ENCODE measurements at places on chromosomes 7 and 10.

GRCh38 chr7:1603346-1604225, 33.8 kb upstream of the PSMG3 start:
- no peak for DNase-seq

DNA sequence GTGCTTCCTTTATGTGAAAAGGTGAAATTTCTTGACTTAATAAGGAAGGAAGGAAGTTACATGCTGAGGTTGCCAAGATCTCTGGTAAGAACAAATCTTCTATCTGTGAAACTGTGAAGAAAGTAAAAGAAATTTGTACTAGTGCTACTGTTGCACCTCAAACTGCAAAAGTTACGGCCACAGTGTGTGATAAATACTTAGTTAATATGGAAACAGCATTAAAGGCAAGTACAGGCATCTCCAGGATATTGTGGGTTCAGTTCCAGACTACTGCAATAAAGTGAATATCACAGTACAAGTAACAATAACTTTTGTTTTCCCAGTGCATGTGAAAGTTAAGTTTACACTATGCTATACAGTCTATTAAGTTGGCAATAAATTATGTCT, 22.8 kb upstream of the ZNF282 start:
- no peak for DNase-seq

DNA sequence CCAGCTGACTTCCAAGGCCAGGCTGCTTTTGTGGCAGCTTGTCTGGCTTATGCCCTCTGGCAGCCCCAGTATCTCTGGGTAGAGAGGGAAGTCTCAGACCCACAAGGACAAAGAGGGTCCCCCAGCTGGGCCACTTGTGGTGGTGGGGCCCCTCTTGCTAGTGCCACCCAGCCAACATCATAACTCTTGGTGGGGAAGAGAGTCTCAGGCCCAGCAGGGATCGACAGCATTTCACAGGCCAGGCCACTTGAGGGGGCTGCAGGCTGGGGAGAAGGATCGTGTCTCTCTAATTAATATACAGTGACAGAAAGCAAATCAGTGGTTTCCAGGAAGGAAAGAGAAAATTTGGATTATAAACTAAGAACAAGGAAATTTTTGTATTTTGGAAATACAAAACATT, 76.0 kb downstream of the TYW1B start:
- no peak for DNase-seq

DNA sequence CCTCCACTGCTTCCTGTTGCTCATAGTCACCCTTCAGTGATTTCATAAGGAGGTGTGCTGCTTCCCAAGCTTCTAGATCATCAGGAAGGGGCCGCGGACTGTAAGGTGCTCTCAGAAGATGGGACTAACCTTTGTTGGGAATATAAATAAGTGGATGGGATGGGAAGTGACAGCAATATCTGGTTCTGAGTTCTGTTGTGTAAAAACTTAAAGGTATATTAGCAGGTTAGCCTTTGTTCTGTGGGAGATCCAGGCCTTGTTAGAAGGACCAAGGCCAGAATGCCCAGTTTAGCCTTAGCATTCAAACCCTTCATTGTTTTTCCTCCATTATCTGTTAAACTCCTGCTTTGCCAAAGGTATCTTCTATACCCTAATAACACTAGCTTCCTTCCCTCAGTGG, 12.4 kb downstream of the BUB3 start:
- no peak for DNase-seq

GRCh38 chr7:105003275-105003674, 10.7 kb upstream of the KMT2E start:
- DNase-seq, result peak; percentile 79

DNA sequence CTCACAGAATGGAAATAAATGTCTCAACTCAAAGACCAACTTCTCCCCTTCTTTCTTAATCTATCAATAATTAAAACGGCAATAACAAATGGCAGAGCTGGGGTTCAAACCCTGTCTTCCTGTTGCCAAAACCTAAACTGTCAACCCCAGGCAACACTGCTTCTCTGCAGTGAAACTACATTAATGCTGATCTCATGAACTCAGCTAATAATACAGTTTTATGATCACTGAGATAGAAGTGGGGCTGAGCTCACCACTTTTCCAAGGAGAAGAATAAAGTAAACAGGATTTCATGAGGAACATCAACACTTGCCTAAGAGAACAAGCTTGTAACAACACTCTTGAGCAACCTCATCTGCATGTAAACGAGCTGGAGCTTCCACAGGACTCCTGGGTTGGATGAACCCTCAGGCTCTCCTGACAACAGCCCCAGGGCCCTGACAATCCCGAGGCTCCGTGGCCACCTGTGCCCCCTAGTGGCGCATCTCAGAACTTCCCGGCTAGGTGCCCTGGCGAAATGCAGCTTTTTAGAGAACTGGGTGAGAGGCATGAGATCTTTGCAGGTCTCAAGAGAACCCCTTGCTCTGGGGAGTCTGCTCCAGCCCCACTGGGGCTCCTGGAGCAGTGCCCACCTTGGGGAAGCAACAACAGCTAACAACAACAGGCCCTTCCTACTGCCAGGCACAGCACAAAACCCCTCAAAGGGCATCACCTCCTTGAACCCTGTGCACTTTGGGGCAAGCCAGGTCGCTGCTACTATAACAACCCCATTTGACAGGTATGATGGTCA, 169.3 kb downstream of the SH3PXD2A start:
- DNase-seq, result peak; percentile 91

- DNase-seq, result no peak
Observed at GRCh38 chr7:43771128-43771527, 12.6 kb downstream of the BLVRA start.

DNA sequence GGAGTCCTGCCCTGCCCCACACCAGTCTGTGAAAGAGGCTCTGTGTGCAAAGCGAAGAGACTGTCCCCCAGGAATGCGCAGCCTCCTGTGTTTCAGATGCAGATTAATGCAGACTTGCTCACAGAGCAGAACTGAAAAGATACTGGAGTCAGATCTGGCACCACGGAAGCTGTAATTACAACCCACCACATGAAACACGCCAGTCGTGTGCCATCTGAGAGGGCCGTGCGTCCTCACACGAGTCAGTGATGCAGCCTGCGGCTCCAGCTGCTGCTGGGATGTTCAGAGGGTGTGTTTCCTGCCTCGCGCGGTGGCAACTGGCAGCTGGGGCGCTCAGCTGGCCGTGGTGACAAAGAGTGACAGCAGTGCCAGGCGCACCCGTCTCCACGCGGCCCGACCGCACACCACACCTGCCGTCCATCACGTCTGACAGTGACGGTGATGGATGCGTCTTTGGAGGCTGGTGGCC, 50.0 kb downstream of the NKX6-2 start:
- DNase-seq, result no peak

- DNase-seq, result no peak
Observed at GRCh38 chr10:89591111-89591795, 53.8 kb downstream of the PANK1 start.

DNA sequence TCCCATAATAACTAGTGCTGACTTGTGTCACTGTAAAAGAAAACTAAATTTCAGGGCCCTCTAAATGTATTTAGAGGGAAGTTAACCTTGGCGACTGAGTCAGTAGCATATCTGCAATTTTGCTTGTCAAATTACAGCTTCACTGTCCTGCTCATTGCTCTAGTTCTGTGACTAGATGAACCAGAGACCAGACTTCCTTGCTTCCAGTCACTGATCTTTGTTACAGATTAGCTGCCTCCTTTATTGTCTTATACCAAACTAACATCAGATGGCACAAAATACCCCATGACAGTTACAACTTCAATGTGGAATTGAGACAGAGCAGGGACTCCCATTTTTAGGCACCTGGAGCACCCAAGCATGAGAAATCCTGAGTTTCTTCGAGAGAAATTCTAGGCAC, 79.9 kb upstream of the POM121L12 start:
- no peak for DNase-seq

DNA sequence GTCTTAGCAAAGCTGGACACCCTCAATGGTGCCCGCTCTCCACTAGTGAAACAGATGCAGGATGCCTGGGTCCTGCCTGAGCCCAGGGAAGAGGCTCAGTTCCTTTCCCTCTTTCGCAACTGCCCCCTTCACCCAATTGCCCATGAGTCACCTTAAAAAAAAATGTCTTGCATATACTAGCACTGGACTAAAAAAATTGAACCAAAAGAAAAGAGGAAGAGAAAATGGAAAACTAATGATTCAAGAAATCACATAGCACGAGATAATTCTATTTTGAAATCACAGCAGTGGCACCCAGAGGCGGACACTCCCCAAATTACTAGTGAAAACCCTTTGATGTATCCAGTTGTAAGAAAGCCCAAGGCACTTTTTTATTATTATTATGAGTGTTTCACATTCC, 972.5 kb downstream of the LRMDA start:
- DNase-seq, result no peak

GRCh38 chr7:124758327-124758726, 7.3 kb downstream of the GPR37 start:
- no peak for DNase-seq

DNA sequence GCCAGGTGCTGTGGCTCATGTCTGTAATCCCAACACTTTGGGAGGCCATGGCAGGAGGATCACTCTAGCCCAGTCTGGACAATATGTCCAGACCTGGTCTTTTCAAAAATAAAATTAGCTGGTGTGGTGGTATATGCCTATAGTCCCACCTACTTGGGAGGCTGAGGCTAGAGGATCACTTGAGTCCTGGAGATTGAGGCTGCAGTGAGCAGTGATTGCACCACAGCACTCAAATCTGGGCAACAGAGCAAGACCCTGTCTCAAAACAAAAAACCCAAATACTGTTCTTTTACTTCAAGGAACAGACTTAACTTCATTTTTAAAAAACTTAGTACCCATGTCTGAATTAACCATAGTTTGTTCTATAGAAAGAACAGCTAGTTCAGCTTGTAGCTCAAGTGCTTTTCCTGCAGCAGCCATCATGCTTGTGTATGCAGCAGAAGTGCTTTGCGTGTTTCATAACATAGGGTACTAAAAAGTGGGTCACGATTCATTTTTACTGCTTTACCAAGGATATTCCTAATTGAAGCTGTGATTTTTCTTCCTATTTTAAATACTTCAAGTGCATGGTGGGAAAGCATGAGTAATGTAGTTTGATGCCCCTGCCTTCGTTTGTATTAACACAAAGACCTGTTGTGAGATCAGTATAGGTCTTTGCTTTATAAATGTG, 5.9 kb downstream of the EIF4H start:
- DNase-seq, result no peak

DNA sequence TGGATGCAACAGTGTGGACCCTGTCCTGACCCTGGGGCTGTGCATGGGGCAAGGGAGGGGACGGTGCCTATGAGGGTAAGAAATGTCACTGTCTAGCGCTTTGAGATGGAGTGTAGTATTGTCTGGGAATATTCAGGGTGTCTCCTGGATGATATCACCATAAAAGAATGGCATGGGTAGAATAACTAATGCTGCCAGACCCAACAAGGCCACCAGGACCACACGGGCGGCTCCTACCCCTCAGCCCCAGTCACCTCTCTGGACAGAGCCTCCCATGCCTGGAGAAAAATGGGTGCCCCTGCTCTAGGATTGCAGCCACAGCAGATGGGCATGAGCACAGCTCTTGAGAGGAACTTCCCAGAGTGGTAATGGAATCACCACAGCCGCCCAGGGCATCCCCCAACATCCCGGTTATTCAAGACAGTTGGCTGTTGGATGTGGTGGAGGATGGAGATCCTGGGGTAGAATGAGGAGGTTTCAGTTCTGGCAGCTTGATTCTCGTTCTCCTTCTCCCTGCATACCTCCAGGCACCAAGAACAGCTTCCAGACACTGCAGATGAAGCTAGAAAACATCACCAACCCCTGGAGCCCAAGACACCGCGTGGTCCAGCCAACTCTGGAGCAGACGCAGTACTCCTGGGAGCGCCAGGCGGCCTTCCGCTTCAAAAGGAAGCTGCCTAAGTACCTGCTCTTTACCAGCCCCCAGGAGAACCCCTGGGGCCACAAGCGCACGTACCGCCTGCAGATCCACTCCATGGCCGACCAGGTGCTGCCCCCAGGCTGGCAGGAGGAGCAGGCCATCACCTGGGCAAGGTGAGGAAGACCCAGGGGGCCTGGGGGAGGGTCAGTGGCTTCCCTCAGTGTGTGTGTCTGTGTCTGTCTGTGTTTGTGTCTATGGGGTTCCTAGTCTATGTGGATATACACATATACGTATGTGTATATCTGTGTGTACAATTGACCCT, 6.2 kb downstream of the AOC1 start:
- no peak for DNase-seq

DNA sequence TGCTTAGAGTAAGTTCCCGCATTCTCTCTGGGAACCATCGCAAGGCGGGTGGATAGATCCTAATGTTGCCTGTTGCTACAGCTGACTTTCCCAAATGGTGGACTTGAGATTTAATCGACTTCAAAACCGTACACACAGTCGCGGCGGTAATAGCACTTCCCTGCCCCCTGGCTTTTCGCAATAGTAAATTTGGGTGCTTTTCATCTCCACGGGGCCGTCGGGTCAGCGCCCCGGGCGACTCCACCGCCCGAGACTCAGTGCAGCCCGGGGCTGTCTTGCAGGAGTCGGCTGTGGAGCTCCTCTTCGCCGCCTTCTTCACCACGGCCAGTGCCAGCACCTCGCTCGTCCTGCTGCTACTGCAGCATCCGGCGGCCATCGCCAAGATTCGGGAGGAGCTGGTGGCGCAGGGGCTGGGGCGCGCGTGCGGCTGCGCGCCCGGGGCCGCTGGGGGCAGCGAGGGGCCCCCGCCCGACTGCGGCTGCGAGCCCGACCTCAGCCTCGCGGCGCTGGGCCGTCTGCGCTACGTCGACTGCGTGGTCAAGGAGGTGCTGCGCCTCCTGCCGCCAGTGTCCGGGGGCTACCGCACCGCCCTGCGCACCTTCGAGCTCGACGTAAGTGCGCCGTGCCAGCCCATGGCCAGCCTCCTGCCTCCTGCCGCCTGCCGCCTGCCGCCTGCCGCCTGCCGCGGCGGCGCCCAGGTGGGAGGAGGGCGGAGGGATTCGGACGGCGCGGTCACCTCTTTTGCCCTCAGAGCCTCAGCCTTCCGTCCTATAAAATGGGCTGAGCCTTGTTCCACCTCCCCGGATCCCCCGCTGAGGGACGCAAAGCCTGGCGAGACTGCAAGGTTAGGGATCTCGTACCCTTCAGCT, 5.3 kb downstream of the CYP26C1 start:
- no peak for DNase-seq

DNA sequence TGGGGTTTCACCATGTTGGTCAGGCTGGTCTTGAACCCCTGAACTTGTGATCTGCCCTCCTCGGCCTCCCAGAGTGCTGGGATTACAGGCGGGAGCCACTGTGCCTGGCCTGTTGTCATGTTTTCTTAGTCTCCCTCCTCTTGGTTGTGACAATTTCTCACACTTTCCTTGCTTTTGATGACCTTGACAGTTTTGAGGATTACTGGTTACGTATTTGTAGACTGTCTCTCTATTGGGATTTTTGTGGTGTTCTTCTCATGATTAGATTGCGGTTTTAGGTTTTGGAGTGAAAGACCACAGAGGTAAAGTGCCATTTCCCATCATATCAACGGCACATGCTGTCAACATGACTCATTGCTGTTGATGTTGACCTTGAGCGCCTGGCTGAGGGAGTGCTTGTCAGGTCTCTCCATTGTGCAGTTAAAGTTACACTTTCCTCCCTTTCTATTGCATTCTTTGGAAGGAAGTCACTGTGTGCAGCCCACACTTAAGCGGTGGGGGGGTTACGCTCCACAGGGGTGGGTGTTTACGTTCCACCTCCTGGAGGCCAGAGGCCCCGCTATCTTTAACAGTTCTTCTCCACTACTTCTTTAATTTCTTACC, 10.8 kb downstream of the NEURL1 start:
- peak; percentile 71 for DNase-seq
